ENCODE measurements at places on chromosomes 3 and 15. TPM values are rescaled to one million over a fixed set of nuclear protein-coding genes. Genes with fewer than 3 reads are reported as not detected.

DNA sequence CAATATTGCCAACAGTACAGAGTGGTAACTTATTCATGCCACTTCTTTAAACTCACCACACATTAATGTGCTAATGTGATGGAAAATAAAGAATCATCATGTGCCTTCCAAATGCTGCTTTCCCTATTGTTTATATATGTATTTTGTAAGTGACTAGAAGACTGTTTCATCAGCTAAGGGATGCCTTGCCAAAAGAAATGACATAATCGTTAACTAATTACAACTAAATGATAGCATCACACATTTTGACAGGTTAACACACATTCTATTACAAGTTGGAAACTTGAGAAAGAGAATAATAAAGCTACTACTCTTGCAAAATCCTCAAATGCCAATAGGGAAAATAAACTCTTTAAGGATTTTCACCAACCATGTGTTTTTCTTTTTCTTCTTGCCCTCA, 329.9 kb upstream of the AGTR1 start:
- DNase-seq: no peak

DNA sequence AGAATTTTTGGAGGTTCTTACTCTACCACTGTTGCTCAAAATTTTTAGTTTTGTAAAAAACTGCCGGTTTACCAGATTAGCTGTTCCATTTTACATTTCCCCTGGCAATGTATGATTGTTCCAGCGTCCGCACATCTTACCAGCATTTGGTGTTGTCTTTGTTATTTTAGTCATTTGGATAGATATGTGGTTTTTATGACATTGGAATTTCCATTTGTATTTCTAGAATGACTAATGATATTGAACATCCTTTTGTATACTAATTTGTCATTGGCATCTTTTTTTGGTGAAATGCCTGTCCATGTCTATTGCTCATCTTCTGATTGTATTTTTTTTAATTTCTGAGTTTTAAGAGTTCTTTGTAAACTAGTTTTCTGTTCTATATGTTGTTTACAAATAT, 28.5 kb downstream of the LRRC28 start:
- no peak for DNase-seq

GRCh38 chr15:54594115-54594514, 602.6 kb downstream of the RSL24D1 start:
- DNase-seq: no peak

- DNase-seq: no peak
Observed at GRCh38 chr3:126309165-126309564, 48.0 kb downstream of the KLF15 start.

DNA sequence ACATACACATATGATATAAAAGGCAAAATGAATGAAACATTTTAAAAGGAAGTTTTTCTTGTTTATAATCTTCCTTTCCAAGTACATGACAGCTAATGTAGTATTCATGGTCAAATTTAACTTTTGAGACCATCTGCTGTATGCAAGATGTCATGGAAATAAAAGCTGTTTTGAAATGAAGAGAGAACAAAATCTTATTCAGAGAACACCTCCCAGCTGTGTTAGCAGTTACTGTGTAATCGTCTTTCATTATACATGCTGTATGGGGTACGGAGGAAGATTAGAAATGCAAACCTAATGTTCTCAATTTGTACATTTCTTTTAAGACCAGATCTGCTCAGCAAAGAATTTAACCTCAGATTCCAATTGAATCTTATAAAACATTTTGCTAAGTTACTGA, 1182.3 kb downstream of the OTOL1 start:
- no peak for DNase-seq

- no peak for DNase-seq
Observed at GRCh38 chr3:29705906-29706844, 425.3 kb downstream of the RBMS3 start.

GRCh38 chr3:53320697-53321096, 26.6 kb downstream of the DCP1A start:
- DNase-seq: no peak

NEK10 gene
- total RNA-seq: 2.4 TPM

Measured in left lobe of liver (tissue), 2 donors.